ENCODE measurements at places on chromosomes 13 and 19. TPM values are rescaled to one million over a fixed set of nuclear protein-coding genes. Genes with fewer than 3 reads are reported as not detected.

DNA sequence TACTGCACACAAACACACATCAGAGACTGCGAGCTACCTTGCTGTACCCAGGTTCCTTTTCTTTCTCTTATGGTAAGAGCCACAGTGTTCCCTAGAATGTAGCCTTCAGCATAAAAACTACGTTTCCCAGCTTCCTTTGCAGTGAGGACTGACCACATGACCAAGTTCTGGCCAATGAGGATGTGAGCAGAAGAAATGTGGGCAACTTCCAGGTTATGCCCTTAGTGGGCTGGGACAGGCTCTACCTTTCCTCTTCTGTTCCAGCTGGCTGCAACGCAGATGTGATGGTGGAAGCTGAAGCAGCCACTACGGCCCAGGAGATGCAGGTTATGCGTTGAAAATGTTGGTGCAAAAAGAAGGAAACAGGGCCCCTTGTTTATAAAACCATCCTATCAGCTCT, 27.5 kb downstream of the VRK3 start:
- H3K36me3 ChIP-seq: peaks cover 60% of the 10 kb centered on the region
- no peak for DNase-seq
- H3K4me1 ChIP-seq: no peaks in the 10 kb centered on the region
- H3K27ac ChIP-seq: no peak overlapping the region
- H3K27me3 ChIP-seq: no peaks in the 10 kb centered on the region

Gene GZMM
- 48.8 TPM for total RNA-seq

DNA sequence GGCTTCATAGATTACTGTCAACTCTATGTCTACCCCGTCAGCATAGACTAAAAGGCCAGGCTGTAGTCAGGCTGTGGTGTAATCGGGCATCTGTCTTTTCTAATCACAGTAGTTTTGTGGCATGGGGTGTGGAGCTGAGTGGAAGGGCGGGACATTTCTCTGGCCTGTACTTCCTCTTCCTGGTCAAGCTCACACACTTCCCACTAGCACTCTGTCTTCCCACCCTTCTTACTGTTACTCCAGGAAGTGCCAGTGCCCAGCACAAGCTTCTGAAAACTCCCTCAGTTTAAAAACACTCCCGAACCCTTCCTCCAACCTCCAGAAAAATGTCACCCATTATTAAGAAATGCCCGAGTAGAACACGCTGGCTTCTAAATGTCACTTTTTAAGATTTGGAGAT, 229.8 kb downstream of the KLF5 start:
- no peaks in the 10 kb centered on the region for H3K4me1 ChIP-seq
- H3K27me3 ChIP-seq: no peaks in the 10 kb centered on the region

Gene CASP14
- not detected for total RNA-seq

GRCh38 chr19:41159881-41160280, 33.1 kb upstream of the CYP2S1 start:
- no peaks in the 10 kb centered on the region for H3K4me1 ChIP-seq
- H3K36me3 ChIP-seq: no peaks in the 10 kb centered on the region
- DNase-seq: no peak

GRCh38 chr13:20565115-20565736, 1.7 kb upstream of the IFT88 start:
- DNase-seq: no peak
- no peaks in the 10 kb centered on the region for H3K27me3 ChIP-seq
- no peak overlapping the region for H3K4me3 ChIP-seq
- H3K36me3 ChIP-seq: no peaks in the 10 kb centered on the region

- no peaks in the 10 kb centered on the region for H3K4me1 ChIP-seq
- H3K36me3 ChIP-seq: no peaks in the 10 kb centered on the region
- peak; percentile 39 for DNase-seq
- no peak overlapping the region for H3K4me3 ChIP-seq
- no peak overlapping the region for H3K27ac ChIP-seq
These were observed 9.1 kb downstream of the ZNF653 start for GRCh38 chr19:11496391-11497163.

DNA sequence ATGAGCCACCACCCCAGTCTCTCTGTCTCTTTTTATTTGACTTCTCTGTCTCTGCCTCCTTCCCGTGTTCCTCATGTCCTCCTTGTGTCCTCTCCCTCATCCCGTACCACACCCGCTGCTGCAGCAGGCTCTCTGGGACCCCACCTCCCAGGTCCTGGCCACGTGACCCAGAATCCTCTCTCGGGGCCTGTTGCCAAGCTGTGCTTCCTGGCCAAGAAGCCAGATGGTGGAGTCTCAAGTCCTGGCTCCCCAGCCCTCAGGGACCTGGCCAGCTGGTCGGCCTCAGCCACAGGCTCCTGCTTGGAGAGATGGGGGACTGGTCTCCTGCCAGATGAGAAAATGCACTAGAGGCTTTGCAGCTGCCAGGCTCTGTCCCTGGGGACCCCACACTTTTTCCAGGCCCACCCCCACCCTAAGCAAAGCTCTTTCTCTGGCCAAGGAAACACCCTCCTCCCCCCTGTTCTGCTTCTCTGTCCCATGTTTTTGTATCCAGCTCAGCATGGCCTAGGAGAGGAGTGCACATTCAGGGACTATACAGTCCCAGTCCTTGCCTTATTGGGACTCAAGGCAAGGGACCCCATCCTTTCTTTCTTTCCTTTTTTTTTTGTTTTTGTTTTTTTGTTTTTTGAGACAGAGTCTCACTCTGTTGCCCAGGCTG, 34.3 kb upstream of the SHKBP1 start:
- no peaks in the 10 kb centered on the region for H3K27me3 ChIP-seq
- no peak for DNase-seq
- H3K27ac ChIP-seq: no peak overlapping the region
- no peaks in the 10 kb centered on the region for H3K36me3 ChIP-seq
- H3K4me1 ChIP-seq: no peaks in the 10 kb centered on the region
- H3K4me3 ChIP-seq: no peak overlapping the region

- no peaks in the 10 kb centered on the region for H3K27me3 ChIP-seq
- H3K27ac ChIP-seq: no peak overlapping the region
- DNase-seq: no peak
- H3K4me3 ChIP-seq: no peak overlapping the region
These were observed 73.9 kb upstream of the SPATA13 start for GRCh38 chr13:24086642-24087041.

DNA sequence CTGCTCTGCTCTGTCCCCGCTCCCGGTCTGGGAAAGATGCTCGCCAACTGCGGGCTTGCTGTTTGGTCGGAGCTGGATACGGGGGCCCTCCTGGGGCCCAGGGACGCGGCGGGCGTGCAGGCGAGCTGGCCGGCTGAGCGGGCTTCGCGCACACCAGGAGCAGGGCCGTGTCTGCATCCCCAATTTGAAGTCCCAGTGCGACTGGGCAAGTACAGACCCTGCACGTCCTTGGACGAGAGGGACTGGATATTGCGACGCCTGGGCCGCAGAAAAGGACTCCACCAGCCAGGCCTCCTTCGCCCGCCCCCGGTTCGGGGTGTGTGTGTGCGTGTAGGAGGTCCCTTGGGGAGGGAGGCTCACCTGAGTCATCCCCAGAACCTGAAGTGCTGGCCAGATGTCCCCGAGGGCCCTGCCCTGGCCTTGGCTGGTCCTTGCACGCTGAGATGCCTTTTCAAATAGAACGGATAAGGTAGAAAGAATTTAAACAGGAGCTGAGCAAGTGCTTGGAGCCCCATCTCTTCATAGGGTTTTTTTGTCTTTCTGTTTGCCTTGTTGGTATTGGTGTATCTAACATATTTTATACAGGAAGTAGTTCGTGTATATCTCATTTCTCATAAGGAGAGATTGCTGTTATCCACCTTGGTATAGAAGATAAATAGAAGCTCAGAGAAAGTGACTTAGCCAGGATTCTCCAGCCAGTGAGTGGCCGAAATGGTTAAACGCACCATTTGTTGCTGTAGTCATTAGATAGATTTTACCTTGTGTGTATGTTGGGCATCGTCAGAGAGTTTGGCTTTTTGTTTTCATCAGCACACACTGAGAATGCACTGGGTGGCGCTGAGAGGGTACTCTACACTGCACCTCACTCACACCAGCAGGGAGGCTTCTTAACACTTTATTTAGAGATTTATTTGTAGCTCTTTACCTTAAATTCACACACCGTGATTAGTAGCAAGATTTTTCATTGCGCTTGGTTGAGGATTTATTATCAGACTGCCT, 1.1 kb downstream of the NAXD start:
- no peaks in the 10 kb centered on the region for H3K36me3 ChIP-seq
- H3K27ac ChIP-seq: peak overlapping the region; percentile 62
- DNase-seq: peak; percentile 29
- H3K4me1 ChIP-seq: peaks cover 19% of the 10 kb centered on the region
- H3K27me3 ChIP-seq: no peaks in the 10 kb centered on the region

GRCh38 chr19:43465468-43466120, at the start of gene LYPD3:
Gene LYPD3 (minus strand): TSS chr19:43465608. CDS start chr19:43465571, 37 bp downstream.
- no peaks in the 10 kb centered on the region for H3K27me3 ChIP-seq
- H3K36me3 ChIP-seq: no peaks in the 10 kb centered on the region
- peaks cover 44% of the 10 kb centered on the region for H3K4me1 ChIP-seq
- peak within 1 kb of the TSS; percentile 80 for H3K27ac ChIP-seq
- peak within 1 kb of the TSS; percentile 94 for H3K4me3 ChIP-seq

- peaks cover 21% of the 10 kb centered on the region for H3K27me3 ChIP-seq
- no peak overlapping the region for H3K27ac ChIP-seq
- no peak for DNase-seq
- H3K4me1 ChIP-seq: no peaks in the 10 kb centered on the region
- H3K4me3 ChIP-seq: no peak overlapping the region
These were observed 8.4 kb downstream of the FAM124A start for GRCh38 chr13:51230477-51231105.

Gene GARIN5A
- total RNA-seq: 0.97 TPM

Gene ZNF433
- 0.35 TPM for total RNA-seq

DNA sequence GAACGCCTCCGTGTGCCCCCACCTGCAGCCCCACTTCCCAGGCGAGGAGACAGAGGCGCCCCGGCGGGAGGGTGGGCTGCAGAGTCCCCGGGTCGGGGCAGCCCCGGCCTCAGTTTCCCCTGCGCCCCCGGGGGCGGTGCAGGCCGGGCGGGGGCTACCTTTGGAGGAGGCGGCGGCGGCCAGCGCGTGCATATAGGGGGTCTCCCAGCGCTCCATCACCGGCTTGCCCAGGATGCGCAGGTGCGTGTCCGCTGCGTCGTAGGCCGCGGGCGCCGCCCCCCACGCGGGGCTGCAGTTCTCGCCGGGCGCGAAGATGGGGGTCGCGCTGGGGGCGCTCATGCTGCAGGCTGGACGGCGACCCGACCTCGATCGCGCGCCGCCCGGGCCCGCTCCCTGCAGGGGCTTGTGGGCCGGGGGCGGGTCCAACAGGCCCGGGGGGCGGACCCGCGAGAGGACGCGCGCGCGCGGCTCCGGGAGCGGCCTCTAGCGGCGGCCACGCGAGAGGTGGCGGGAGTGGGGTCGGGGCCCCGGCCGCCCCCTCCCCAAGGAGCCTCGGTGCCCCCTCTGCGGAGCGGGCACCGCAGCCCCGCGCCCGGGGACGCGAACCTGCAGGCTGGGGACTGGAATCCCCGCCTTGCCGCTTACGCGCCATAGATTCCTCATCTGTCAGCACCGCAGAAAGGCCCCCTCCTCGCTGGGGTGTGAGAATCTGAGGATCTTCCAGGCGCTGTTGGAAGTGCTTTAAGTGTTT, at the start of gene GAMT:
Gene GAMT (minus strand): TSS at position 405 of the 751 bp plus-strand sequence. CDS start 66 bp downstream, at position 339.
- peak within 1 kb of the TSS; percentile 49 for H3K4me3 ChIP-seq
- DNase-seq: peak; percentile 52

Gene SIGLEC7
- 0.42 TPM for total RNA-seq

DNA sequence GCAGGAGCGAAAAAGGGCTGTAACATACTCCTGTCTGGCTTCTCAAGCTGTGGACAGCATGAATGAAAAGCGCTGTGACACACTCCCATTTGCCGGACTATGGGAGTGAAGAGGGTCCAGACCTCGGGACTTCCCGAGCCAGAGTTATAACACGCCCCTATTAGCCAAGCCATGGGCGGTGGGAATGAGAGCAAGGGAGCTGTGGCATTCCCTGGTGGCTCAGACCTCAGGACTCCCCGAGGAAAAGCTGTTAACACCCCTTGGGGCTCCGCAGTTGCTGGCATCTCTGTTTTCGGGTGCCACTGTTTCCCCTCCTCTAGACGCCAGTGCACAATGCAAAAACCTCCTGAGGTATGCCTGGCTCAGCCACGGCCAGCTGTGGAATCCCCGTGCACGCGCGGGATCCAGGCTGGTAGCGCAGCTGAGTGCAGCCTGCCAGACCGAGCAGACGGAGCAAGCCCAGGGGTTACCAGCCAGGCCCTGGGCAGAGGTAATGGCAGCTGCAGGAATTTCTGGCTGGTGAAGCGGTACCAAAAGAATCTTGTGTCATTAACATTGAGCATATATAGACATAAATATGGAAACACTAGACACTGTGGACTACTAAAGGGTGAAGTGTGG, 1534.6 kb upstream of the PRR20A start:
- no peaks in the 10 kb centered on the region for H3K36me3 ChIP-seq
- H3K4me3 ChIP-seq: no peak overlapping the region
- DNase-seq: no peak
- H3K27me3 ChIP-seq: no peaks in the 10 kb centered on the region
- no peaks in the 10 kb centered on the region for H3K4me1 ChIP-seq

Gene SERP2
- total RNA-seq: 0.51 TPM

DNA sequence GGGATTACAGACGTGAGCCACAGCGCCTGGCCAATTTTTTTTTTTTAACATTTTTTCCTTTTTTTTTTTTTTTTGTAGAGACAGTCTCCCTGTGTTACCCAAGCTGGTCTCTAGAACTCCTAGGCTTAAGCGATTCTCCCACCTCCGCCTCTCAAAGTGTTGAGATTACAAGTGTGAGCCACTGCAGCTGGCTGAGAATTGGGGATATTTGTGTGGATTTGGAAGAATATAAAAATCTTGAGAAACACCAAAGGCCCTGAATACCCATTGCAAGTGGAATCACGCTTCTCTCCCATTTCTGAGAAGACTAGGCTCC, 79.9 kb upstream of the ABCC4 start:
- H3K36me3 ChIP-seq: no peaks in the 10 kb centered on the region
- no peak overlapping the region for H3K4me3 ChIP-seq
- no peaks in the 10 kb centered on the region for H3K4me1 ChIP-seq
- no peak overlapping the region for H3K27ac ChIP-seq
- DNase-seq: no peak

DNA sequence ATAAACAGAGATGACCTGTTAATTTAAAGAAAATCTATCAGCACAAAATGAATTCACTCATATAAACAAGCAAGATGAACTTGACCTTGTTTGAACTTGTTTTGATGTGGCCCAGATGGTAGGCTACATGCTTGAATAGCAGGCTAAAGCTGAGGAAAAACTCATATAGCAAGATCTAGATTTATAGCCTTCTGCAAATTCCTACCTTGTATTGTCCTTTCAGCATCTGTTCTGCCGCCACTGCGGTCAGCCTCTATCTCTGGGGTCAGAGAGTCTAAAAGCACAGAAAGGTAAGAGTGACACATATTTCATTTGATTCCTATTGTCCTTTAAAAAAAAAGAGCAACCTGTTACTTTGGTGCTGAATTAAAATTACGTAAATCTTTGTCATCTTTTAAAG, 392.1 kb downstream of the DACH1 start:
- H3K27me3 ChIP-seq: no peaks in the 10 kb centered on the region
- no peak for DNase-seq
- H3K27ac ChIP-seq: no peak overlapping the region

GRCh38 chr13:63501702-63502101, 2086.1 kb upstream of the PCDH20 start:
- no peak overlapping the region for H3K27ac ChIP-seq
- H3K4me3 ChIP-seq: no peak overlapping the region
- no peaks in the 10 kb centered on the region for H3K27me3 ChIP-seq

All from CD8-positive, alpha-beta memory T cell (primary cell).